ENCODE measurements at places on chromosomes 7 and 10.

- DNase-seq: no peak
These were observed 27.8 kb downstream of the DIP2C start for GRCh38 chr10:661597-662222.

DNA sequence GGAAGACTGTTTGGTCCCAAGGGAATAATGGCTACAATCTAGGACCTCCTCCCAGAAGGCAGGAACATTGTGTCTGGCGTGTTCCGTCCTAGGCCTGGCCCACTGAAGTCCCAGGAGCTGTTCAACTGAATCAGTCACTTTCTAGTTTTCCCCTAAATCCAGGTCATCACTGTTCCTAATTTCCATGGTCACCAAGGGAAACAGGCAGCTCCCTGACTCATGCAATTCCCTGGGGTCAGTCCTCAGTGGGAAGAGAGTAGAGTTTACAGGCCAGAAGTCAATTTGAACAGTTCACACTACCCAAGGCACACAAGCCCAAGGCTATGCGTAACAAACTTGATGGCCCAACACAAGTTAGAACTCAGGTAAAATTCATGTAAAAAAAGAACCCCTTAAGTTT, 44.0 kb downstream of the CREB3L2 start:
- no peak for DNase-seq

DNA sequence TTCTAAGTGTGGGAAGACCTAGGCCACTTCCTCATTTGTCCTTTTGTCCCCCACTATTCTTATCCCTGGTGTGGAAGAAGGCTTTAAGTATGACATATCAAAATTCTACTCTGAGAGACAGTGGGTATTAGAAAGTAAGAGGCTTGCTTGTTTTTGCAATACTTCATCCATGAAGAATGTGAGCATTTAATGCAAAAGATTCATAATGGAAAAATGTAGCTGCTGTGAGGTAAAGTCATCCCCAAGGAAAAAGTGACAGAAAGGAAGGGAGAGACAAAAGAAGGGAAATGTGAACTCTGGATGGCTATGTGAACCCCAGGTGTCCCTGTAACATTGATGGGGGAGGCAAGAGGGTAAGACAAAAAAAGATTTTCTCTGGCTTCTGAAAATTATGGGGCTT, 607.5 kb downstream of the SORCS1 start:
- no peak for DNase-seq

DNA sequence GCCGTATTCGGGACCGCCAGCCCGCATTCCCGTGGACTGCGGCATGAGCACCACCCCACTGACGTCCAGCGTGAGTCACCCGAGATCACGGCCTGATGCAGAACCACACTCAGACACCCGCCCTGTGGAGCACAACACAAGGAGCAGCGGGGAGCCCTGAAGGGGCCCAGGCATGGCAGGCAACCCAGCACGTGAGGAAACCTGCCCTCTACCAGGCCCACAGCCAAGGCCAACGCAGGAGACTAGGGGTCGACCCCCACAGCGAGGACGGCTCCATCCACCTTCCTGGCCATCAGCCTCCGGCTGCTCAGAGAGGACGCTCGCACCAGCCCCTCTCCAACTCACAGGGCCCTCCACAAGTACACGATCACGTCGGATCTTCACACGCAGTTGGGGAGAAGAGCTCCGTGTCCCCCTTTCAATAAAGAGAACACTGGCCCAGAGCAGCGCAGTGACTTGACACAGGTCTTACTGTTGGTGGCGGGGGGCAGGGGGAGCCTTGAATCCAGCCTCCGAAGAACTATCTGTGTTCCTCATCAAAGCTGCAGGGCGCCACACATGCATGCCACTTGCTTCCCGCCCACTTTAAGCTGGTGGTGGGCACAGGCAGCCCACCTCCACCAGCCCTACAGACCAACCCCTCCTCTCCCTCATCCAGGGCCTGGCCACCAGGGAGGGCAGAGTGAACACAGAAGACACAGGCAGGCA, 22.0 kb downstream of the MAD1L1 start:
- DNase-seq: no peak

GRCh38 chr7:78406531-78406930, 608.0 kb downstream of the PHTF2 start:
- DNase-seq: no peak

- DNase-seq: no peak
These were observed 135.9 kb upstream of the MBL2 start for GRCh38 chr10:52908478-52908877.

DNA sequence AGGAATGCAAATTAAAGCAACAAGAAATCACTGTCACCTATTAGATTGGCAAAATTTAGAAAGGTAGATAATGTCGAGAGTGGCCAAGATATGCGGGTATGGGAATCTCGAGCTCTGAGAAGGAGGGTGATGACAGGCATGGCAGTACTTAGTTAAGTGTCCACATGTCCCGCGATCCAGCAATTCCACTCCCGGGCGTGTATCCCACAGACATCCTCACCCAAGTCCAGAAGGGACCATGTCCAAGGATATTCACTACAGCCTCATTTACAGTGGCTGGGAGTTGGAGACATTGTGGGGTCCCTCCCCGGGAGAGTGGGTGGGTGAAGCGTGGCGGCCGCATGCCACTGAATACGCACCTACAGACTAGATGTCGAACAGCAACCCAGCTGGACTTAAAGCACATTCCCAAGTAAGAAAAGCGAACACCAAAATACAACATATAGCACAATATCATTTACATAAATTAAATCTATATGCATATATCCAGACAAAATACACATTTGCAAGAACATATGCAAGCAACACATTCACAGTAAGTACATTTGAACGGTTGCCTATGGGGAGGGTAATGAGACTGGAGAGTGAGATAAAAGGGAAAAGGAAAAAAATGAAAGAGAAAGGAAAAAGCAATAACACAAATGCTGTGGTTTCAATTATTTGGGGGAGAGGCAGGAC, 9.9 kb downstream of the KCNH2 start:
- no peak for DNase-seq

DNA sequence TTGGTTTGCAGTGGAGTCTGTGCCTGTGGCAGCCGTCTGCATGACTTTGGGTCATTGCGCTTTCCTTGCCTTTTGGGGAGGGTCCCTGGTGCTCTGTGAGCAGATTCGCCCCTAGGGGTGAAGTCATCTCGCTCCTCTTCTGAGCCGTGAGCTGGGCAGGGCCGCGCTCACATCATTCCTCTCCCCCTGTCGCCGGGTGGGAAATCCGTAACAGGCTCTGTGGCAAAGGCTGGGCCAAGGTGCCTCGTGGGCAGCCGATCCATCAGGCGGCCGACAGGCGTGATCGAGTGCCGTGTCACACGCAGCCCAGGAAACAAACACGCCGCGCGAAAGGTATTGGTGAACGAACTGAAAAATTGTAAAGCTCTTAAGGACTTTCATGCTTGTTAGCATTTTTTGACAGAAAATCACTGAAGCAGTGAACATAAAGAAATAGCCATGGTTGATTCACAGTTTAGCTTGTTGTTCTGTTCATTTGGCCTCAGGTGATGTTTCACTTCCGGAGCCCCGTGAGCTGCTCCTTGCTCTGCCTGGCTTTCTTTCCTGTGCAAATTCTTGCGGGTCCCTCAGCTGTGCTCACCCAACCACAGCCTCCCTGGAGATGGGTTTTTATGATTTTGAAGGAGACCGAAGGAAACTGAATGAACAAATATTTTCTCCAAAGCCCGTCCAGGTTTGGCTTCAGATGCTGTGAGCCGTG, 122.1 kb downstream of the NKX6-2 start:
- no peak for DNase-seq

DNA sequence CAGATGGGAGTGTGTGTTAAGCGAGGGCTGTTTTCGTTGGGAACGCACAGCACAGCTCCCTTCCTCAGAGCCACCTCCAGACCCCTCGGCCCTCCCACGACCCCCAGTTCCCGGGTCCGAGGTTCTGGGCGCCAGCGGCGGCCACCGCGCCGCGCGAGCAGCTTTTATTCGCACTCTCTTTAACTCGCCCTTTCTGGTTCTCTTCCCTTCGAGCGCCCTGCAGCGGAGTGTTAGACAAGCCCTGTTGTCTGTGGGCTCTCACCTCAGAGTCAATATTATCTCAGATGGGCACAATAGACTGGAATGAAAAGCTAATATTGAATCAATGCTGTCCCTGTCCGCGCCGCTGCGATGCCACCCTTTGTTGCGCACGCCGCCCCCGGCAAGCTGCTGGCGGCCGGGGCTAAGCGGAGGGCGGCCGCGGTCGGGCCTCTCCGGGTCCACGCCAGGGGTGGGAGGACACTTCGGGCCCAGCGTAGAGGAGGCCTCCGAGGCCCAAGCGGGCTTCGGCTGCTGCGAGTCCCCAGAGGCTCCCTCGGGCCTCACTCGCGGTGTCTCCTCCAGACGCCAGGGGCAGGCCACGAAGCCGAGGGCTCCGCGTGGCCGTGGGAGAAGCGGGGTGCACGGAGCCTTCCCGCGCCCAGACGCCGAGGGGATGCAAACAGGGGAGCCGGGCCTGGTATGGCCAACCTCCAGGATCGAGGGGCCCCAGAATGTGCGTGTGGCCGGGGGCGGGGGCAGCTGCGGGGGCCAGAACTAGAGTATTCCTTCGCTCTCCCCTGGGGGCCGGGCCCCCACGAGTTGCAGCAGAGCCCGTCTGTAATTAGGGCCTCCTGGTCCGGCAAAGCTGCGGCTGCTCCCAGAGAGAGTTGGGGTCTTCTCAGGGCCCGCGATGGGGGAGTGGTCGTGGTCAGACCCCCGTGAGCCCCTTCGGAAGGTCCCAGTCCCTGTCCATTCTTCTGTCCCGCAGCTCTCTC, 7.9 kb upstream of the EMX2 start:
- DNase-seq: no peak

DNA sequence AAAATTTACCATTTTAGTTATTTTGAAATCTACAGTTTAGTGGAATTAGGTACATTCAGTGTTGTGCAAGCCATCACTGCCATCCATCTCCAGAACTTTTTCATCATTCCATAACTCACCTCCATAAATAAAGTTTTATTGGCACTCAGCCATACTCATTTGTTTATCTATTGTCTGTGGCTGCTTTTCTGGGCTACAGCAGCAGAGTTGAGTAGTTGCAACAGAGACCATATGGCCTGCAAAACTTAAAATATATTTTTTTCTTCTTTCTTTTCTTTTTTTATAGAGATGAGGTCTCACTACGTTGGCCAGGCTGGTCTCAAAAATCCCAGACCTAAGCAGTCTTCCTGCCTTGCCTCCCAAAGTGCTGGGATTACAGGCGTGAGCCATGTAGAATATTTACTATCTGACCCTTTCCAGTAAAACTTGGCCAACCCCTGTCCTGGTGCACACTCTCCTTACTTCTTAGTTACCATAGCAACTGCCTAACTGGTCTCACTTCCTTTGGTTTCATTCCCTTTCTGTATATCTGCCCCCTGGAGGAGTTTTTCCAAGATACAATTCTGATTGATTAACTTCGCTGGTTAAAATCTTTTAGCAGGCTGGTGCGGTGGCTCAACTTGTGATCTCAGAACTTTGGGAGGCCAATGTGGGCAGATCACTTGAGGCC, 133.2 kb downstream of the CUX1 start:
- peak; percentile 38 for DNase-seq

GRCh38 chr10:21978191-21978862, 25.2 kb downstream of the DNAJC1 start:
- DNase-seq: no peak

DNA sequence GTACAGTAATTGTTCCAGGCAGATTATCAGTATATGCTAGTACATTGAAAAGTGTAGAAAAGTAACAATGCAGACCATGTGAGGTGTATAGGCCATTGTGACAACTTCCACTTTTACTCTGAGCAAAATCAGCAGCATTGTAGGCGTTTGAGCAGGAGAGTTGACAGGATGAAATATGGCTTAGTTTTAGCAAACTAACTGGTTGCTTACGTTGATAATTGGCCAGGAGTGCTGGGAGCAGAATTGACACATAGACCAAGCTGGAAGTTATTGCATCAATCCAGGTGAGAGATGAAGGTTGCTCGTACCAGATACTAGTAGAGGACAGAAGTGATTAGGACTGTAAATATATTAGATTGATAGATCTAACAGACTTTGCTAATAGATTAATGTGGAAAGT, 46.0 kb downstream of the LCOR start:
- DNase-seq: no peak

GRCh38 chr7:80548840-80549530, 37.1 kb upstream of the GNAT3 start:
- DNase-seq: no peak

- peak; percentile 60 for DNase-seq
These were observed 27.4 kb upstream of the CAPZA2 start for GRCh38 chr7:116834815-116835504.

GRCh38 chr7:81903115-81903514, 133.3 kb upstream of the HGF start:
- DNase-seq: no peak

DNA sequence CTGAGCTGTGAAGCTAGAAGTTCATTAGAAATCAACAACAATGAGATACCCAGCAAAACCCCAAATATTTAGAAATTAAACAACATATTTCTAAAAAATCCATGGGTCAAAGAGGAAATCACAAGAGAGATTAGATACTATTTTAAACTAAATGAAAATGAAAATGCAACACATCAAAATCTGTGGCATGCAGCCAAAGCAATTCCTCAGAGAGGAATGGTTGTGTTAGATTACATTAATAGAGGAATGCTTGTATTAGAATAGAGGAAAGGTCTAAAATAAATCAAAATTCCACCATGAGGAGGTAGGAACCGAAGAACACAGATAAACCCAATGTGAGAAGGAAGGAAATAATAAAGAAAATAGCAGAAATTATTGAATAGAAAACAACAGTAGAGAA, 642.1 kb upstream of the GALNT17 start:
- DNase-seq: no peak

GRCh38 chr7:12982178-12982577, 294.7 kb downstream of the ARL4A start:
- no peak for DNase-seq

- no peak for DNase-seq
These were observed 100.3 kb downstream of the CTBP2 start for GRCh38 chr10:125060026-125060425.

DNA sequence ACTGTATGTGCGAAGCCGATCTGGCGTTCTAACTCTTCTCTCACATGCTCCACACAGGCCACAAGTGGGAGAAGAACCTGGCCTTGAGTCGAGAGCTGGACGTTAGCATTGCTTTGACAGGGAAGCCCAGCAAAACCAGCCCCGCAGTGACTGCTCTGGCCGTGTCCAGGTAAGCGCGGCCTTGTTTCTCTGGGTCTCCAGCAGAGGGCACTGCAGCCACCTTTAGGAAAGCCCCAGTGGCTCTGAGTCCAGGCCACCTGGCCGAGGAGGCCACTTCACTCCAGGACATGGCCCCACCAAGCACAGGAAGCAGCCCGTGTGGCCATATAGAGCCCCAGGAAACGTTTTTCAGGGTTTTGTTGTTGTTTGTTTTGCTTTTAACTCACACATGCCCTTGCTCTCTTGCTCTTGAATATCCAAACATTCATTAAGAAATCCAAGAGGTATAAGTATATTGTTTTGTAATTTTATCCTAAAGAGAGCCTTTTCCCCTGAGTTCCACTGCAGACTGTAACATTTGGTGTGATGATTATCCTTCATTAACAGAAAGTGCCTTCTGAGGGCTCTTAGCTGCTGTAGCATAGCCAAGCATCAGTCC, 41.8 kb upstream of the LRRC18 start:
- peak; percentile 57 for DNase-seq

DNA sequence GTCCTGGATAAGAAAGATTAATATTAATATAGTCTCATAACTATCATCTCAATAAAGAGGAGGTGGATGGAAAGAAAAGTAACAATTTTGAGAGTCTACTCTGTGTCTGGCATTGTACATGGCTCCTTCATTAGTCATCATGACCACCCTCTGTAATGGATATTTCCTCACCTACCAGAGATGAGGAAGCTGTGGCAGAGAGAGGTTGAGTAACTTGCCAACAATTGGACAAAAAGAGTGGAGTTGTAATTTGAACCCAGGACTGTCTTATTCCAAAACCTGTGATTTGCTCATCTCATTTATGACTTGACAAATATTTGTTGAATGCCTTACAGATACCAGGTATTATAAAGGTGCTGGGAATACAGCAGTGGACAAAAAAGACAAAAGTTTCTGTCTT, 2.1 kb upstream of the IDE start:
- DNase-seq: no peak

Measured in H54 (cell line).